ENCODE measurements at places on chromosomes 1 and 21.

GRCh38 chr1:171418546-171418945, 66.8 kb upstream of the PRRC2C start:
- DNase-seq = no peak
- H3K36me3 ChIP-seq = no peaks in the 10 kb centered on the region
- H3K27me3 ChIP-seq = no peaks in the 10 kb centered on the region

DNA sequence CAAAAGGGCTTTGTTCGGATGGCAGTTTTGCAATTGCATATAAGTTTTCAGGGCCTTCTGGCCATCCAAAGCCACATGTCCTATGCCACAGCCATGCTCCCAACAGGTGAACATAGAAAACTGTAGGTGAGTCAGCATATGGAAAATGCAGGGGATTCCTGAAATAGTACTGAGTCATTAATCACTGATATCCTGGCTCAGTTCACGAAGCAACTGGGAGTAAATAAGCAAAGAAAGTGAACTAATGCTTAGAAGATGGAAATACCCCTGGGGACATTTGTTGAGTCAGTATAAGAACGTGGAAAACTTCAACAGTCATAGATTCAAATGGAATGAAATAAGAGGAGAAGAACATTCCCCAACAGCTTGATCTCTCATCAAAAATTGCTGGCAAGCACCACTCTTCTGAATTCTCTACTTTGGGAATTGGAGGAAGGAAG, 148.9 kb upstream of the RUNX1 start:
- H3K27me3 ChIP-seq = no peaks in the 10 kb centered on the region
- no peaks in the 10 kb centered on the region for H3K36me3 ChIP-seq
- H3K4me3 ChIP-seq = no peak overlapping the region
- peak overlapping the region; percentile 7 for H3K27ac ChIP-seq
- no peak for DNase-seq
- peaks cover 43% of the 10 kb centered on the region for H3K4me1 ChIP-seq

- no peaks in the 10 kb centered on the region for H3K36me3 ChIP-seq
- H3K27ac ChIP-seq = no peak overlapping the region
- no peaks in the 10 kb centered on the region for H3K27me3 ChIP-seq
- no peak for DNase-seq
- H3K4me1 ChIP-seq = no peaks in the 10 kb centered on the region
These were observed 147.6 kb downstream of the IFI44 start for GRCh38 chr1:78797108-78797781.

DNA sequence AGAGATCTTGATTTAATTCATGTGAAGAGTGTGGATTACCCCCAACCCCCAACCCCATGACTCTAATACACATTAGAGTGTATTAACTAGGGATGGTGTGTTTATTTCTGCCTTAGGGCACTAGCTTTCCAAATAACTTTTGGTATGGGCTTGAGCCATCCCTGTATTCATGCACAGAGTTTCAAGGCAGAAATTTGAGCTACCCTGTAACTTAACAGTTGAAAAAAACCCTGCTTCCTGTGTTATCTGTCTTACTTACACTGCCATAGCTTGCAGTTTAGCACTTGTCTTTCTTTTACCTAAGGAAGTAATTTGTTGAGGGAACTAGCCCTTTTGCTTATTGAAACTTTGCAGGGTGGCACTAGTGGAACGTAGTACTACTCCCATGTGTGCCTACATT, 6.3 kb downstream of the SRSF11 start:
- H3K4me1 ChIP-seq = peaks cover 57% of the 10 kb centered on the region
- no peak for DNase-seq
- H3K27ac ChIP-seq = peak overlapping the region; percentile 81
- no peak overlapping the region for H3K4me3 ChIP-seq
- H3K36me3 ChIP-seq = peaks cover 99% of the 10 kb centered on the region
- no peaks in the 10 kb centered on the region for H3K27me3 ChIP-seq

DNA sequence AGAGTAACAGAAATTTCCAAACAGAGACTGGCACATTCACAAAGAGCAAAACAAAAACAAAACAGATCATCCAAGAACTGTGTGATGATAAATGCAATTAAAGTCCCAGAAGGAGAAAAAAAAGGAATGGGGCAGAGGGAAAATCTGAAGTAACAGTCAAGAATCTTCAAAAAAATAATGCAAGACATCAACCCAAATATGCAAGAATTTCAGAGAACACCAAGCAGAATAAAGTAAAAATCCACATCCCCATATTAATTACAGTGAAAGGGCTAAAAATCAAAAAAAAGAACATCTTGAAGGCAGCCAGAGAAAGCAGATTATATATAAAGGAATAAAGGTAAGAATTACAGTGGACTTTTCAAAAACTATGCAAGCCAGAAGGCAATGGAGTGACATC, 67.1 kb downstream of the FOXJ3 start:
- no peak for DNase-seq
- H3K27ac ChIP-seq = no peak overlapping the region

GRCh38 chr1:85862456-85862855, 154.2 kb upstream of the ZNHIT6 start:
- H3K27me3 ChIP-seq = no peaks in the 10 kb centered on the region
- no peak overlapping the region for H3K4me3 ChIP-seq
- no peaks in the 10 kb centered on the region for H3K36me3 ChIP-seq
- H3K4me1 ChIP-seq = no peaks in the 10 kb centered on the region

DNA sequence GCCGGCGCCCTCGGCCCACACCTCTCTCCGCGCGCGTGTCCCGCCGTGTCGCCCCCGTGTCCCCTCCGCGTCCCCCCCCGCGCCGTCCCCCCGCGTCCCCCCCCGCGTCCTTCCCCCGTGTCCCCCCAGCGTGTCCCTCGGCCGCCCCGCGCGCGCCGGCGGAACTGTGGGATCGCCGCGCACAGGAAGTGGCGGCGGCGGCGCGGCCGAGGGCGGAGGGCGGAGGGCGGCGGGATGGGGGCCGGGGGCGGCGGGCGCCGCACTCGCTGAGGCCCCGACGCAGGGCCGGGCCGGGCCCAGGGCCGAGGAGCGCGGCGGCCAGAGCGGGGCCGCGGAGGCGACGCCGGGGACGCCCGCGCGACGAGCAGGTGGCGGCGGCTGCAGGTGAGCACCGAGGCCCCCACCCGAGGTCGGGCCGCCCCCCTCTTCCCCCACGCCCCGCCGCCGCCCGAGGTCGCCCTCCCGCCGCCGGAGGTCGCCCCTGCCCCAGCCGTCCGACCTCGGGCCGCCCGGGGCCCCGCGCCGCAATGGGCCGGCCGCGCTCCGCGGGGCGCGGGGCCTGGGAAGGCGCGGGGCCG, at the start of gene AGPAT3:
TSS of gene AGPAT3 (plus strand) at position 262 of the 578 bp plus-strand sequence. CDS start 94,459 bp downstream, outside the sequence.
- H3K36me3 ChIP-seq = peaks cover 40% of the 10 kb centered on the region
- H3K27me3 ChIP-seq = no peaks in the 10 kb centered on the region
- DNase-seq = peak; percentile 68
- peak within 1 kb of the TSS; percentile 84 for H3K4me3 ChIP-seq

- DNase-seq = no peak
- H3K4me3 ChIP-seq = no peak overlapping the region
- no peaks in the 10 kb centered on the region for H3K27me3 ChIP-seq
- H3K27ac ChIP-seq = no peak overlapping the region
- no peaks in the 10 kb centered on the region for H3K36me3 ChIP-seq
These were observed 621.5 kb upstream of the ADGRL2 start for GRCh38 chr1:81179242-81179641.

DNA sequence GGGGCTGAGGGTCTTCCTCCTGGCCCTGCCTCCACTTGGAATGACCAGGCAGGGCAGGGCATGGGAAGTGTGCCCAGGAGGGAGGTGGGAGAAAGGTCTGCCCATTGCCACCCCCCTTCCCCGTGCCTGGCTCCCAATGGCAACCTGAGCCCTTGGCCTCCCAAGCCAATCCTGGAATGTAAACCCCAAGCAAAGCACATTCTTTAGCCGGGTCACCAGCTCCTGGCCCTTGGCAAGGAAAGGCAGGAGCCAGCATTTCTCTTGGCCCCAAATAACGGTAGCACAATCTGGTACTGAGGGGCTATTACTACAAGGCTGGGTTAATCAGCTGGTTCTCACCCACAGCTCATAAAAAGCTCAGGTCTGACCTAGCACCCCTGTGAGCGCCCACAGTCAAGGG, 6.9 kb upstream of the NUAK2 start:
- H3K4me1 ChIP-seq = peaks cover 17% of the 10 kb centered on the region
- no peaks in the 10 kb centered on the region for H3K36me3 ChIP-seq
- no peak overlapping the region for H3K27ac ChIP-seq
- H3K4me3 ChIP-seq = no peak overlapping the region
- DNase-seq = no peak

- no peak for DNase-seq
- no peak overlapping the region for H3K4me3 ChIP-seq
- peaks cover 4% of the 10 kb centered on the region for H3K27me3 ChIP-seq
These were observed 77.4 kb downstream of the SYT6 start for GRCh38 chr1:114076308-114076707.

- DNase-seq = no peak
These were observed 73.9 kb downstream of the PLXNA2 start for GRCh38 chr1:208170252-208170651.

DNA sequence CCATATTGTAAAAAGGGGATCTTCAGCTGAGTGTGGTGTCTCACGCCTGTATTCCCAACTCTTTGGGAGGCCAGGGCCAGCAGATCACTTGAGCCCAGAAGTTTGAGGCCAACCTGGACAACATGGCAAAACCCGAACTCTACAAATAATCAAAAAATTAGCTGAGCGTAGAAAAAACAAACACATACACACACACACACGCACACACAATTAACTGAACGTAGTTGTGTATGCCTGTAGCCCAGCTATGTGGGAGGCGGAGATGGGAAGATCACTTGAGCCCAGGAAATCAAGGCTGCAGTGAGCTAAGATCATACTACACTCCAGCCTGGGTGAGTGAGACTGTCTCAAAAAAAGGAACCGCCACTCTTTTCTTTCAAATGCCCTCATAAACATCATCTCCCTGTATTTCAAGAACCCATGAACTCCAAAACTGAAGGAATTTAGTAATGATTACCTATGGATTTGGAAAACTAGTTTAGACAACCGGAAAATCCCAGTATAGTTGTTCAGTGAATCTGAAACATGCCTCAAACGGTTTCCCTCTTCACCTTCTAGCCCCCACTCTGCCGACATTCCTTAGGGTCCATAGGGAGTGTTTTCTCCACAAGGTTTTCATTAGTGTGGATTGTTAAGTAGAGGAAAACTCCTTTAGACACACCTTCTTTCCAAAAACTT, 4.5 kb downstream of the TXNIP start:
- no peak overlapping the region for H3K4me3 ChIP-seq
- H3K27ac ChIP-seq = peak overlapping the region; percentile 45
- H3K4me1 ChIP-seq = peaks cover 59% of the 10 kb centered on the region
- DNase-seq = no peak
- H3K27me3 ChIP-seq = no peaks in the 10 kb centered on the region
- H3K36me3 ChIP-seq = peaks cover 54% of the 10 kb centered on the region

DNA sequence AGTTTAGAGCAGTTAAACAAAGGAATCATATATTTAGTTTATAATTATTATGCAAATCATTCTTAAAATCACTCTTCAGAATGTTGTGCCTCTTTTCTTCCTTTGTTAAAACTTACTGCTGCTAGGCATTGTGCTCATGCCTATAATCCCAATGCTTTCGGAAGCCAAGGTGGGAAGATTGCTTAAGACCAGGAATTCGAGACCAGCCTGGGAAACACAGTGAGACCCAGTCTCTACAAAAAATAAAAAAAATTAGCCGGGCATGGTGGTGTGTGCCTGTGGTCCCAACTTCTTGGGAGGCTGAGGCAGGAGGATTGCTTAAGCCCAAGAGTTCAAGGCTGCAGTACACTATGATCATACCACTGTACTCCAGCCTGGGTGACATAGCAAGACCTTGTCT, 33.6 kb downstream of the ZSWIM5 start:
- H3K4me1 ChIP-seq = no peaks in the 10 kb centered on the region
- no peak overlapping the region for H3K4me3 ChIP-seq
- no peaks in the 10 kb centered on the region for H3K27me3 ChIP-seq
- no peak for DNase-seq

DNA sequence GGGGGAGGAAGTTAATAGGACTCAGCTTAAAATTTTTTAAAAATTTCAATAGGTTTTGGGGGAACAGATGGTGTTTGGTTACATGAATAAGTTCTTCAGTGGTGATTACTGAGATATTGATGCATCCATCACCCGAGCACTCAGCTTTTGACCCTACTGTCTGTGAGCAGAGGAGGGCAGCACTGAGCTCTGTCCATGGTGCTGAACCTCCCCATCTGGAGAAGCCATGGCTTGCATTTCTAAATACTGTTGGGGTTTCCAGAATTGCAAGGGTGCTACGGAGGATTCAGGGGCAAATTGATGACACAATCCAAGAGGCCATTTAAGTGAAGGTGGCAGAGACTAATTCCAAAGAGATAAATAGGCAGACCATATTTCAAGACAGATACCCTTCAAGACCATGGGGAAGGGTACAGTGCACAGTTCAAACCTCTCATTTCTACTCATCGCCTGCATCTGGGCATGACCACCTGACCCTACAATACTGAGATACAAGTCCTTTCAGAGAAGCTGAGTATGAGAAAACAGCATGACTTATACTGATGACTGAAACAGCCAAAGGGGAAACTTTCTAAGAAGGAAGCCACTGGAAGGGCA, 17.2 kb downstream of the SYT2 start:
- no peak overlapping the region for H3K4me3 ChIP-seq
- H3K27me3 ChIP-seq = peaks cover 85% of the 10 kb centered on the region
- DNase-seq = peak; percentile 64

- no peaks in the 10 kb centered on the region for H3K27me3 ChIP-seq
- H3K4me1 ChIP-seq = peaks cover 67% of the 10 kb centered on the region
- no peak overlapping the region for H3K4me3 ChIP-seq
- peaks cover 43% of the 10 kb centered on the region for H3K36me3 ChIP-seq
- DNase-seq = no peak
These were observed 23.2 kb downstream of the VPS26C start for GRCh38 chr21:37243961-37244360.

DNA sequence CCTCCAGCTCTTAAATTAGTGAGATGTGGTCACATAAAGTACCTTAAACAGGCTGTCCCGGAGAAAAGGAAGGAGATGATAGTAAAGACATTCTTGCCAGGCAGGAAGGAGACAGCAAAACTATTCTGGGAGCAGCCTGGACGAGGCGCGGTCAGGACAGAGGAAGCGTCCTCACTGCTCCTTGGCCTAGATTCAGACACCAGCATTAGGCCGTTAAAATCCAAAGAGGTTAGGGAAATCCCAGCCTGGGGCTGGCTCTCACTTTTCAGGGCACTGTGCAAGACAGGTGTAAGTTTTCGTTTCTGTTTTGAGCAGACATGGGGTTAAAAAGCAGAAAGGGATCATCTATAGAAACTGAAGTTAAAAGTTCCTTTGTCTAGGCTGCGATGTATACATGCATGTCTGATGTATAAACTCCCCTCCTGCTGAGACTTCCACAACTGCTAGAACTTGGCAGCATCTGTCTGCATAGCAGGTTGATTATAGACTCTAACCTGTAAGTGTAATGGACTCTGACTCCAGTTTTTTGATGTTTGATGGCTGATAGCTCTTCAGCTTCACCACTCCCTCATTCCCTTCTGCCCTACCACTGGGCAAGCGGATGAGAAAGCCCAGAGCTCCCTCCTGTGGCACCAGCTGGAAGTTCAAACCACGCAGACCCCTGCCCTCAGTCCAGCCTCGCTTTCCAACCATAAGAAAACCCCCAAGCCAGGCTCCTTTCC, 21.5 kb downstream of the STPG1 start:
- peaks cover 7% of the 10 kb centered on the region for H3K36me3 ChIP-seq
- peaks cover 39% of the 10 kb centered on the region for H3K4me1 ChIP-seq
- DNase-seq = peak; percentile 78
- peak overlapping the region; percentile 69 for H3K4me3 ChIP-seq
- no peaks in the 10 kb centered on the region for H3K27me3 ChIP-seq
- H3K27ac ChIP-seq = peak overlapping the region; percentile 90
